ENCODE measurements at places on chromosomes 3 and 15. TPM values are rescaled to one million over a fixed set of nuclear protein-coding genes. Genes with fewer than 3 reads are reported as not detected.

DNA sequence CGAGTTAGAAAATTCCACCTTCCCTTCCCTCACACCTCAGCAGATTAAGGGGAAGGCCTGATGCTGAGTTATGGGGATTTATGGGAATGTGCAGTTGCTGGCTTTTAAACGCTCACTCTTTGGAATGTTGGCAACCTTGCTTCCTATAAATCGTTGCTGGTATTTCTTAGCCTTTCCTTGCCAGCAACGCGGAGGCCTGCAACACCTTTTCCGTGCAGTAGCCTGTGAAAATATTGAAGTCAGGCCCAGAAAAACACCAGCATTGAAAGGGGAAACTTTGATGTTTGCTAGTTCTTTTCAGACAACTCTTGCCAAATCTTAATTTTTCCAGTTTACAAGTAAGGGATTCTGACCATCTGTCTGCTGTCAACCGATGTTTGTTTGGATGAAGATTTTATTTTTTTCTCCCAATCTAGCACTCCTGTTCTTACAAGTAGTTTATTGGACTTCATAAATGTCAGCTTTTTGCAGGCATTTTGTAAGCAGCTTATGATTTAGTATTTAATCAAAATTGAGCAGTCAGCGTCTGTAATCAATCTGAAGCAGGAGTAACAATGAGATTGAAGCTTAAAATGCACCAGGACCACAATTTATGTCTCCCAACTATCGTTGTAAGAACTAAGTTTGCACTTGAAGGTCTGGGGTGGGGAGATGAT is 251.0 kb downstream of the RPLP1 start:
- no peak overlapping the region for H3K4me3 ChIP-seq
- no peaks in the 10 kb centered on the region for H3K36me3 ChIP-seq
- H3K4me1 ChIP-seq = no peaks in the 10 kb centered on the region
- DNase-seq = no peak
- no peaks in the 10 kb centered on the region for H3K27me3 ChIP-seq

DNA sequence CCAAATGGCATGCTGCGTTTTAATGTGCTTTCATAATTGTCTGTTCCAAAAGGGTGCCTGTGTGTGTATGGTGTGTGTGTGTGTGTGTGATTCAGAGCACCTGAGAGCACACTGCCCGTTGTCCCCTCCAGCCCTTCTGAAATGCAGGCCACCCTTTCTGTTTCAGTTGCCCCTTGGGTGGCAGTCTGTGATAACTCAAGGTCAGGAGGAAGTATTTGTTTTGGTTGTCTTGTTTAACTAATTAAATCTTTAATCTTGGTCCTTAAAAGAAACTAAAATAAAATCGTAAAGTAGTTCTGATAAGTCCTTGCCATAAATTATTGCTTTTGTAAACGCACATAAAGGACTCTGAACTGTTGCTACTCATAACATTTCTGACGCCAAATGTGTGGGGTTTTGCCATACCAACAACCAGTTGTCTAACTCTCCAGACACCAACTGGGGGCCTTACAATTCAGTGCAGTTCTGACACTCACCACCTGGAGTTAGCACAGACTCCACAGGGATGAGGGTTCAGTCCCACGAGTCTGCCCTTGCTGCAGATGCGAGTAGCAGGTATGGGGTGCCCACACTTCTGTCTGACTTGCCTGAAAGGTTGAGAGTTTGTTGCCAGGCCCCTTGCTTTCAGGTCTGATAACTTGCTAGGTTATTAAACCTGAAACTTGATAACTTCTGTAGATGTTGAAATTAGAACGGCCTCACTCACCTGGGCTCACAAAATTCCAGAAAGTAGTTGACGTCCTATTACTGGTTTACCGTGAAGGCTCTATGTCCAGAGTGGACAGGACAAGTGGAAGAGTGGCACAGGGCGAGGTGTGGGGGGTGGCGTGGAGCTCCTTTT is 157.3 kb downstream of the IGF1R start:
- H3K4me1 ChIP-seq = peaks cover 2% of the 10 kb centered on the region
- DNase-seq = no peak
- no peak overlapping the region for H3K4me3 ChIP-seq
- H3K36me3 ChIP-seq = no peaks in the 10 kb centered on the region

The SCAMP5 gene
- 1.5 TPM for total RNA-seq

DNA sequence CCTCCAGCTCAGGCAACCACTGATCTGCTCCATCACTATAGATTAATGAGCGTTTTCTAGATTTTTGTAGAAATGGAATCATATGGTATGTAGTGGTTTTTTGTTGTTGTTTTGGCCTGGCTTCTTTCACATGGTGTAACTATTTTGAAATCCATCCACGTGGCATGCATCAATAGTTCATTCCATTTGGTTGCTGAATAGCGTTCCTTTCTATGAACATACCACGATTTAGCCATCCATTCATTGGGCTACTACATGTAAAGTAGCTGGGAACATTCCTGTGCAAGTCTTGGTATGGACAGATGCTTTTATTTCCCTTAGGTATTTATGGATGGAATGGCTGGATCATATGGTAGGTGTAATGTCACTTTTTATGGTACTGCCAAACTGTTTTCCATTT is 10.7 kb upstream of the CHSY1 start:
- H3K27ac ChIP-seq = no peak overlapping the region
- H3K4me1 ChIP-seq = no peaks in the 10 kb centered on the region
- H3K36me3 ChIP-seq = no peaks in the 10 kb centered on the region
- H3K4me3 ChIP-seq = no peak overlapping the region
- no peak for DNase-seq

DNA sequence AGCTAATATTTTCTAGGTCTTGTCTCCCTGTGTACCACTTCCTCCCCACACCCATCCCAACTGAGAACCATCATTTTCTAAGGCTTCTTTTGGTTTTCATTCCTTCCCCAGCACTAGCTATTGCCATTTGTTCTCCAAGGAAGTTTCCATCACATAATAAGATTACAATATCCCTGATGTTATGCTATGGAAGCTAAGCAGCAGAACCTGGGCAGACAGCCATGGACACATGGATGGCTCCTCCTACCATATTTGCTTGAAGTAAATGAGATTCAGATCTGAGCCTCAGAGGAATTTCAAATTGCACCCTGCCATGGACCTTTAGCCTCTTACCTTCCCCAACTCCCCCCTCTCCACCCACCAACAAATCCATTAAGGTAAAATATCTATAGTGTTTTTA is 31.5 kb downstream of the GASK1A start:
- no peak for DNase-seq
- H3K36me3 ChIP-seq = no peaks in the 10 kb centered on the region
- no peaks in the 10 kb centered on the region for H3K27me3 ChIP-seq
- H3K4me3 ChIP-seq = no peak overlapping the region
